D721Med (cell line): ENCODE measurements at places on chromosomes 5 and 9.

GRCh38 chr5:669111-669841 lies 23.9 kb downstream of the TPPP start:
- DNase-seq = no peak

- no peak for DNase-seq
These were observed 55.9 kb downstream of the YIPF5 start for GRCh38 chr5:144114571-144114970.

GRCh38 chr9:118569148-118569547 lies 800.1 kb downstream of the BRINP1 start:
- no peak for DNase-seq

DNA sequence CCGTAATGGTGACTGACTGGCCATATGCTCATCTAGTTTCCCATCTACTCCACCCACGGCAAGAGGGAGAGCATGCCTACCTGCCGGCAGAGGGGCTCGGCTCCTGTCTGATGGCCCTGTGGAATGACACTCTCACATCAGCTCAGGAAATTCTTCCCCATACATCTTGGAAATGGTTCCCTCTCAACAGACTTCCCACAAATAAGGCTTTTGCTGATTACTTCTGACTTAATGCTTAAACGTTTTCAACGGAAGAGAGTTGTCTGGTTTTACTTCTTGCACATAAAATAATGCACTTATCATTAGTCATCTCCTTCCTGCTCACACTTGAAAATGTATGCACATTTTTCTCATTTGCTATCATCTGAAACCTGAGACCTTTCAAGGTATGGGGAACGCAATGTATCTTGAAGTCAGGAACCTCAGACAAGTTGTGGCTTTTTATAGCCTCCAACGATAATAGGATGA lies 129.5 kb downstream of the TTLL11 start:
- no peak for DNase-seq

- DNase-seq = no peak
These were observed 509.8 kb downstream of the DMAC1 start for GRCh38 chr9:7289773-7290172.

DNA sequence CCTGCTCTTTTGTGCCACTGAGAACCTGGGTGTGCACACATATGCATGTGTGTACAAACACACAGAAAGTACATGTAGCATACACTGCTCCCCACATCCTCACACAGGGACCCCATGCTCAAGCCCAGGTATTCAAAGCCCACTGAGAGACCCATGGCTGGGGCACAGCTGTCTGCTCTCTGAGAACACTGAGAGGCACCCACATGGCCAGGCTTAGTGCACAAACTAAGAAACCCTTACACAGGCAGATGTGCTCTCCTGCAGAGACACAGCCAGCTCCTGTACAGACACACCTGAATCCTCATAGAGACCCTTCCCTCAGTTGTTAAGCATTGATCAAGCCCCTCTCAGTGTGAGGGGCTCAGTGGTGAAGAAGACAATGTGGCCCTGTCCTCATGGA lies 92.5 kb downstream of the CACNA1B start:
- DNase-seq = no peak

DNA sequence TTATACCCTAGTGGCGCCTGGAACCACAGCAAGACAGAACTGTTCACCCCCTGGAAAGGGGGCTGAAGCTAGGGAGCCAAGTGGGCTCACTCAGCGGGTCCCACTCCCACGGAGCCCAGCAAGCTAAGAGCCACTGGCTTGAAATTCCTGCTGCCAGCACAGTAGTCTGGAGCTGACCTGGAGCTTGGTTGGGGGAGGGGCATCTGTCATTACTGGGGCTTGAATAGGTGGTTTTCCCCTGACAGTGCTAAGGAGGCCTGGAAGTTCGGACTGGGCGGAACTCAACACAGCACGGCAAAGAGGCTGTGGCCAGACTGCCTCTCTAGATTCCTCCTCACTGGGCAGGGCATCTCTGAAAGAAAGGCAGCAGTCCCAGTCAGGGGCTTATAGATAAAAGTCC lies 19.5 kb downstream of the BTNL3 start:
- no peak for DNase-seq

DNA sequence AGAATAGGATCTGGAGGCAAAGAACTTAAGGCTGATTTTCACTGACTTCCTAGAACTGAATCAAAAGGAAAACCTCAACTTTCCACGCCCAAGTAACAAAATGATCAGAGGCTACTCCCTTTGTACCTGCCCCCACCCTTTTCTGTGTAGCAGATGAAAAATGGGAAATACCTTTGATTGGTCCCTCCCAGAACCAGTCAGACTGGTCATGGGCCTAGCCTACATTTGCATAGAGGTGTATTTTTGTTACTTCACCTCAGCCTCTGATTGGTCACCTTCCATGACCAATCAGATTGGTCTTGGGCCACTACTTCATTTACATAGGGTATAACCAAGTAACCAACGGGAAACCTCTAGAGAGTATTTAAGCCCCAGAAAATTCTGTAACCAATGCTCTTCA lies 1553.5 kb upstream of the C9orf72 start:
- DNase-seq = no peak

- no peak for DNase-seq
These were observed 718.8 kb downstream of the MAT2B start for GRCh38 chr5:164224236-164224635.

GRCh38 chr9:114408645-114409044 lies 20.9 kb upstream of the AKNA start:
- DNase-seq = no peak

GRCh38 chr9:75027187-75028107 lies 646 bp downstream of the CARNMT1 start:
- DNase-seq = no peak

DNA sequence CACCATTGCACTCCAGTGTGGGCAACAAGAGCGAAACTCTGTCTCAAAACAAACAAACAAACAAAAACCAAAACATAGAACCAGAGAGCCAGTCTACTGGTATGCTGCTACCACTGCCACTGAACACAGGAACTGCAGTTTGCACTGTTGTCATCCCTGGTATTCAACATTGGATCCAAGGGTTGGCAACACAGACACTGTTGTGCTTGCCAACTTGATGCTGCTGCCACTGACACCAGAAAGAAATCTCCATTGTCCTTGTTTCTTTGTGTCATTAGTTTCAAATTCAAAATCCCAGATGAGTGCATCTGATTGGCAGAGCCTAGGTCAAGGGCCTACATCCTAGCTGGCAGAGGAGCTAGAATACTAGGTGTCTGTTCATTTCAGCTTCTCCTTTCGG lies 16.2 kb downstream of the HINT1 start:
- DNase-seq = no peak

- DNase-seq = no peak
These were observed 113.8 kb downstream of the ZNF462 start for GRCh38 chr9:106976772-106977171.

GRCh38 chr9:17222932-17223331 lies 88.1 kb downstream of the CNTLN start:
- no peak for DNase-seq

- no peak for DNase-seq
These were observed 17.3 kb upstream of the XPA start for GRCh38 chr9:97714435-97714834.

DNA sequence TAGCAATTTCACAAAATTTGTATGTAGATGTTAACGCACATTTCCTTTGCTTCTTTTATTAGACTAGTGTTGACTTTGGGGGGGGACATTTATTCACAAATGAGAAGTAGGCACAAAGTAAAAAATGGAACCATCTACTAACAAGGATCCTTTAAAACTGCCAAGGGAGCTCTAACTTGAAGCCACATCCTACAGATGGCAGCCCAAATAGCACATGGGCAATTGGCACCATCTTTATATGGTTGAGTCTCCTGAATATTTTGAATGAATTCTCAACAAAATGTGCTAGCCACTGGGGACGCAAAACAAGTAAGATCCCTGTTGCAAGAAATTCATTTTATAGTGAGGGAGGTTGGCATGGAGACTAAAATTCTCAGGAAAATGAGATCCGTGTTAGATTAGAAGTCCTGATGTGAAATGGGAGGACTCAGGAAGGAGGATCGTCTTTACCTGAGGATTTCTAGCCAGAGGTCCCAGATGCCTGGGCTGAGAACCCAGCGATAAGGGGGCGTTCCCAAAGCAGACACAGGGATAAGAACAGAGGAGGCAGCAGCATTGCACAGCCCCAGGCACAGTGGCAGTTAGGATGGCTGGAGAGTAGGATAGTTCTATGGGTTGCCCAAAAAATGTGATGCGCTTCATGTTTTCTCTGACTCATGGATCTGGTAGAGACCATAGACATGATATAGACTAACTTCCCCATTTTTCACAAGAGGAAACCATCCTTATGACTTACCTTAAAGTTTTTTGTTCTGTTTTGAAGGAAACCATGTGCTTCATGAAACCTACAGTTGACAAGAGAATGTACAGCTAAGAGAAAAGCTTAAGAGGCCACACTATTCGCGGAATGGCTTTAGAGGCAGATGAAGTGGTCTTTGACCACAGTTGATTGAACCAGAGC lies 37.4 kb downstream of the C9orf152 start:
- no peak for DNase-seq

DNA sequence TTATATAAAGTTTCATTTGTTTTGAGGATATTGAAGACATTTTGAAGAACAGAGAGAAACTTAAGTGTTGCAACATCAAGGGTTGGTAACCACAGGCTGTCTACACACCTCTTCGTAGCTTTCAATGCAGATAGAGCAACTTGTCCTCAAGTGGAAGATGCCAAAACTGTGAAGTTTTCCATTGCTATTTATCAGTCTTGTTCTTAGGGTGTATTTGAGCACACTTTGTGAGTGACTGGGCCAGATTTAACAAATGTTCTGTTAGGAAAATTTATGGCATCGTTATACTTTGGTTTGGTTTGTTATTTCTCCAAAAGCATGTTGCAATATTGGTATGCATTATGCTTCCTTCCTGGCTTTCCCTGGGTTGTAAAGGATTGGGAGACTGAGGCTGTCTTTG lies 31.6 kb downstream of the NNT start:
- no peak for DNase-seq

GRCh38 chr5:71932655-71933338 lies 174.5 kb upstream of the MAP1B start:
- no peak for DNase-seq

GRCh38 chr9:36923025-36923625 lies 110.9 kb downstream of the PAX5 start:
- DNase-seq = no peak

DNA sequence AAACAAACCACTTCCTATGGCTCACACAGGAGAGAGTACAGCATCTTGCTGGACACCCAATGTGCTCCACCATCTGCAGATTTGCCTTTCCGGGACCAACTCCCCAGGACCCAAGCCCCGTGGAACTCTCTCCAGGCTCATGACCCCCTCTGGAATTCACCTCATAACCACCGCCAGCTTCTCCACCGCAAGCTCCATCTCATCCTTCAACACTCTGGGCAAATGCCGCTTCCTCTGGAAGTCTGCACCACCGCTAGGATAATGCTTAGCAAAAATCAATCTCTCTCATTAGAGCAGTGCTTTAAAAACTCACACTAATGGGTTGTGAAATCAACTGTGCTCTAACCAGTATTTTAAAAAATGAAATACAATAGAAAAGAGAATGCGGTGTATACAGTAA lies 150.0 kb downstream of the COL23A1 start:
- no peak for DNase-seq

GRCh38 chr5:118775790-118776499 lies 212.4 kb downstream of the DTWD2 start:
- DNase-seq = no peak

DNA sequence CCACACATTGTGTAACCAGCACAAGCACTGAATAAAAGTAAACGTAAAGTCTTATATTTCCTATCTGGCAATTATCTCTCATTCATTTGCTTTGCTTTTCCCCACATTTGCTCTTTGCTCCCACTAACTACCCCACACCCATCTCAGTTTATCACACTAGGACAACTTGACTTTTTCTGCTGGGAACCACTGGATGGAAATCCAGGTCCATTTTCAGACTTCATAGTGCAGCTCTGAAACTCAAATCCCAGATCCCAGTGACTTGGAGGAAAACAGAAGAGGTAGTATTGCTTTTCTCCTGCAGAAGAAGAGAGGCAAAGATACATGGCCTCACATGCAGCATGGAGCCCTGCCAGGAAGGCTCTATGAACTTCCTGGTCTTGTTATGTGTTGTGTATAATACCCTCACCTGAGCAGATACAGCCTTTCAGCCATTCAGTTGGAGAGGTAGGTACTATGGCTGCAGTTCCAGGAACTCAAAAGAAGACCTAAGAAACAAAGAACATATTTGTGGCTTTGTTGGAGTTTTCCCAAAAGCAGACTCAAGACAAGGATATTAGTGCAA lies 90.0 kb upstream of the NIPBL start:
- DNase-seq = no peak

DNA sequence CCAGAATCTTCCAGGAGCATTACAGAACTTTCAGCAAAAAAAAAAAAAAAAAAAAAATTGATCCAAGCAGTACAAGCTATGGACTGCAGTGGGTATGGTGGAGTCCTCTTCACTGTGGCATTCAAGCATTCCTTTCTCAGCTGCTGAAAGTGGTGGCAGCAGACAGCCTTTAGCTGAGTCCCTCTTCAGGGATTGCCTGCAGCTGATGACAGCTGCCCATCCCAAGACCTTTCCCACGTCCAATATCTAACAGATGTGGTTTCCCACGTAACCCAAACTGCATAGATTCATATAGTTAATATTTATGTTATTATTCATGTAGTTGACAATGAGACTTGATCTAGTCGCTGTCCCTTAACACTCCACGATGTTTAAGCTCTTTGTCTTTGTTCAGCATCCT lies 475.9 kb downstream of the TLE1 start:
- DNase-seq = no peak

GRCh38 chr9:1721196-1721595 lies 294.0 kb upstream of the SMARCA2 start:
- DNase-seq = no peak

DNA sequence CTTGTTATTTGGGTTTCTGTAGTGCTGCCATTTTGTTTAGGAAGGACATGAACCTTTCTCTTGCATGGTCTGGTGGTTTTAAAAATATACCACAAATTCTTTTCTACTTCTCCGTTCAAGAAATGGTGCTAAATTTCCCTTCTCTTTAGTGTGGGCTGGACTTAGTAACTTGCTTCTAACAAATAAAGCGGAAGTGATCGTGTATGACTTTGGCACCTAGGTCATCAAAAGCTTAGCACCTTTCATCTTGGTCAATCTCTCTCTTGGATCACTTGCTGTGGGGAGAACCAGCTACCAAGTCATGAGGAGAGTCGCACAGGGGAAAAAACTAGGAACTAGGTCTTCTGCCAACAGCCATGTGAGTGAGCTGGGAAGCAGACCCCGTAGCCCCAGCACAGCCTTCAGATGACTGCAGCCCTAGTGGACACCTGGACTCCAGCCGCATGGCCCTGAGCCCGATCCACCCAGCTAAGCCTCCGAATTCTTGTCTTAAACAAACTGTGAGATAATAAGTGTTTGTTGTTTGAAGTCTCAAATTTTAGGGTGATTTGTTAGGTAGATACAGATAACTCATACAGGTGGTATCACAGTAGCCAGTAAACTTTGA lies 87.7 kb upstream of the CKMT2 start:
- no peak for DNase-seq

GRCh38 chr9:85432599-85432998 lies 309.2 kb downstream of the AGTPBP1 start:
- DNase-seq = no peak

- no peak for DNase-seq
These were observed 569.8 kb downstream of the TLE1 start for GRCh38 chr9:81119591-81119990.
